ENCODE measurements at places on chromosomes 6 and 20.

DNA sequence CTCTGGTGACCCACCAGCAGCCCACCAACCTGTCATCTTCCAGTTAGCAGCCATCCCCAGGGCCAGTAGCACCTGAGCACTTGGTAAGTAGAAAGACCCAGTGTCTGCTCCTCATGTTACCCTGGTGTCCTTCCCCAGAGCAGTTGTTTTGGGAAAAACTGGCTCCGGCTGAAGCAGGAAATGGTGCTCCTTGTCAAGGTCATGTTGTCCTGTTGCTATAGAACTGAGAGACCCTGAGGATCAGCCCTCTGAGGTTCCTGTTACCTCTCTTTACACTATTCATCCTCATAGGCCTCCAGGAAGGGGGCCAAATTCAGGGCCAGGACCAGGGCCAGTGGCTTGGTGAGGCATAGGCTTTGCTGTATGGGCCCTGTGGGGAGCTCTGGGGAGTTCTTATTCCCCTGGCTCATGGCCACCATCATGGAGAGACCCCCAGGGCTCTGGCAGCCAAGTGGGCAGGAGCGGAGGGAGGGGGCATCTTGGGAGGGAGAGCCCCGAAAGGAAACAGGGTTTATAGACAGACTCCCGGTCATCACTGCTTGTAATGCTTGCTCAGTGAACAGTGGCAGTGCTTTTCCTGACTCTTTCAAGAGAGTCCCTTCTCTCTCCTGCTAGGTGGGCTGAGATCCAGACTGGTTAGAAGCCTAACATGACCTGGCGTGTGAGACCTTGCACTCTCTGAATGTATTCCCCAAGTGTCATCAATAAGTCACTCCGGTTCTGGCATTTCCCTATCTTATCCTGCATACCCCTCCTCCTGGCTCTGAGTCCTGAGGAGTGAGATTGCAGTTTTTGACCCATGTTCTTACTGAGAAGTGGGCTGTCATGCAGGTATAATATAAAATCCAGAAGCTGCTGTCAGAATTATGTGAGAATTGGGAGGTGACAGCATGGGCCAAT lies 50.7 kb downstream of the PPARD start:
- no peak for DNase-seq

DNA sequence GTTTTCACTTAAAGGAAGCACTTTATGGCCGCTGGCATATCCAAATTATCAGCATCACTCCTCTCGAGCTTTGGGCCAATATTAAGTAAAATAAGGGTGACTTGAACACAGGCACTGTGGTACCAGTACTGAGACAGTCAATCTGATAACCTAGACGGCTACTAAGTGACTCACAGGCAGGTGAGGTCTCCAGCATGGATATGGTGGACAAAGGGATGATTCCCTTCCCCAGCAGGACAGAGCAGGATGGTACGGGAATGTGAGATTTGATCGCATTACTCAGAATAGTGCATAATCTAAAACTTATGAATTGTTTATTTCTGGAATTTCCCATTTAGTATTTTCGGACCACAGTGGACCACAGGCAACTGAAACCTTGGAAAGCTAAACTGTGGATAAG lies 55.7 kb downstream of the TNFRSF21 start:
- DNase-seq: no peak

DNA sequence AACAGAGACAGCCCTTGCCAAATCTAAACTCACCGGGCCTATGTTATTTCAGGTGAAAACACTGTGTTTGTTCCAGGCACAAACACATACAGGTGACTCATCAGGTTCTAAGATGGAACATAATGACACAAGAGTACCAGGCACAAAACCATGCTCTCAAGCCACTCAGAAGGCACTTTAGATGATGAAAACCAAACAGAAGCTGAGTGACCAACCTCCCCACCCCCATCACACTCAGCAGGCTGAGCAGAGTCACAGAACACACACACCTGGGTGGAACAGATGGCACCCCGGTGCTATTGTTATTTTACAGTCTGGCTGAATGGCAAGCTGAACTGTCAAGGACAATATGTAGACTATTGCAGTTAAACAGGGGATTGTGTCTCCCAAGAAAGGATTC lies 20.6 kb upstream of the NKX2-2 start:
- DNase-seq: no peak

GRCh38 chr20:46435146-46435545 lies 28.7 kb upstream of the ELMO2 start:
- DNase-seq: no peak

All from DMS 273 treated with DMSO at 0.1 percent for 48 hours (cell line).